ENCODE measurements at places on chromosomes 12 and 14. TPM values are rescaled to one million over a fixed set of nuclear protein-coding genes. Genes with fewer than 3 reads are reported as not detected.

GRCh38 chr14:40025101-40025500 is 592.9 kb upstream of the FBXO33 start:
- no peak overlapping the region for H3K27ac ChIP-seq
- H3K27me3 ChIP-seq, result no peaks in the 10 kb centered on the region
- H3K4me3 ChIP-seq, result no peak overlapping the region
- H3K4me1 ChIP-seq, result no peaks in the 10 kb centered on the region
- H3K36me3 ChIP-seq, result no peaks in the 10 kb centered on the region
- no peak for DNase-seq

GRCh38 chr12:108295641-108296040 is 43.5 kb downstream of the CMKLR1 start:
- H3K4me3 ChIP-seq, result no peak overlapping the region
- no peaks in the 10 kb centered on the region for H3K36me3 ChIP-seq
- H3K27ac ChIP-seq, result no peak overlapping the region
- no peaks in the 10 kb centered on the region for H3K4me1 ChIP-seq

DNA sequence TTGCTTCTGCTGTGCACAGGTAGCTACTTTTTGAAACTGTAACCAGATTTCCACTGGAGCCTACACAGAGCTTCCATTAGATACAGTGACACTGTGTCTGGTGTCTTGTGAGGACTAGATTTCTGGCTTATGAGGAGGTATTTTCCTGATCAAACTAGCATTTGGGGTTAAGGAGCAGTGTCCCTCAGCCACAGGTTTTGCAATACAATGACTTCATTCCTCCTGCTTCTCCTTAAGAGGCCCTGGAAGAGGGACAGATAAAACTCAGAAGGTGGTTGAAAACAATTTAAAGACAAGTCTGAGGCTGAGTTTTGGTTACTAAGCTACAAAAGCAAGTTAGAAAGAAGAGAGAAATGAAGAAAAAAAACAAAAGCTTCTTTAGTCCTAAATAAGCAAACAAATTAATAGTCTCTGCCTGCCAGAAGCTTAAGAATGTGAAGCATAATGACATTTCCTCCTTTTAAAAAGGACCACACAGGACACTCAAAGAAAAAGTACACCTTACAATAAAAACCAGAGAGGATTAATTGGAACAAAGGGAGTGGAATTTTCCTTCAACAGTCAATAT is 53.0 kb downstream of the PKP2 start:
- no peak for DNase-seq
- H3K4me3 ChIP-seq, result no peak overlapping the region
- no peak overlapping the region for H3K27ac ChIP-seq
- no peaks in the 10 kb centered on the region for H3K4me1 ChIP-seq
- no peaks in the 10 kb centered on the region for H3K27me3 ChIP-seq
- no peaks in the 10 kb centered on the region for H3K36me3 ChIP-seq

- no peak overlapping the region for H3K27ac ChIP-seq
- peak; percentile 23 for DNase-seq
- no peaks in the 10 kb centered on the region for H3K36me3 ChIP-seq
- no peak overlapping the region for H3K4me3 ChIP-seq
- no peaks in the 10 kb centered on the region for H3K27me3 ChIP-seq
- H3K4me1 ChIP-seq, result no peaks in the 10 kb centered on the region
Observed at GRCh38 chr12:104748356-104748755, 209.7 kb downstream of the SLC41A2 start.

- no peaks in the 10 kb centered on the region for H3K36me3 ChIP-seq
- DNase-seq, result no peak
- H3K27me3 ChIP-seq, result no peaks in the 10 kb centered on the region
- no peak overlapping the region for H3K4me3 ChIP-seq
- H3K27ac ChIP-seq, result no peak overlapping the region
- peaks cover 5% of the 10 kb centered on the region for H3K4me1 ChIP-seq
Observed at GRCh38 chr14:103022685-103023044, 34.7 kb downstream of the CDC42BPB start.

- no peak overlapping the region for H3K27ac ChIP-seq
- H3K4me1 ChIP-seq, result no peaks in the 10 kb centered on the region
- no peaks in the 10 kb centered on the region for H3K36me3 ChIP-seq
- H3K27me3 ChIP-seq, result no peaks in the 10 kb centered on the region
Observed at GRCh38 chr14:97602438-97603117, 805.4 kb downstream of the VRK1 start.

Gene GLIPR1L1
- not detected for total RNA-seq

DNA sequence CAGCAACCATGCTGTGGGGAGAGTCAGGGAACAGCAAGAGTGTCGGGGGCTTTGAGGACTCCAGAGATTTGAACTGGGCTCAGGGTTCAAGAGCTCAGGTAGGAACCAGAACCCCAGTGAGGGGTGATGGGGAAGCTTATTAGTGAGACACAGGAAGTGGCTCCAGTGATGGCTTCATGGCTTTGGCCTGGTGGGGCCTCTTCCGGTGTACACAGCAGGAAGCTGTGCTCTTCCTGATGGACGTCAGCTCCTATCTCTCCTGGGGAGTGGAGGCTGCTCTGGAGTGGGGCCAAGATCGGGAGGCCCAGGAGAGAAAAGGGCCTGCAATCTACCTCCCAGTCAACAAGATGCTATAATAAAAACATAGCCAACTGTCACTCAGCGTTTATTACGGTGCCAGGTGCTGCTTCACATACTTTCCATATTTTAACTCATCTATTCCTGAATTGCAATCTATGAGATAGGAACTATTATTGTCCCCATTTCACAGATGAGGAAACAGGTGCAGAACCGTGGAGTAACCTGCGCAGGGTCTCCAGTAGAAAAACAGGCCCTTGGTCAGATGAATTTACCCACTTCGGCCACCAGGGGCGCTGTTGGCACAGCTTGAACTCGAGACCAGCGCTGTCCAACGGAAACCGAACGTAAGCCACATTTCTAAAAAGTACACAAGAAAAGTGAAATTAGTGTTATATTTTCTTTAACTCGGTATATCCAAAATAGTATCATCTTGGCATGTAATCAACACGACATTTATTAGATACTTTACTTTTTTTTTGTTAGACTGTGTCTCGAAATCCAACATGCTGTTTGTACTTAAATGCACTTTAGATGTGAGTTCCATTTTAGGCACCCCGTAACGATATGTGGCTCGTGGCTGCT is 63.6 kb upstream of the DLK1 start:
- H3K27me3 ChIP-seq, result no peaks in the 10 kb centered on the region
- peaks cover 32% of the 10 kb centered on the region for H3K4me1 ChIP-seq

Measured in right lobe of liver (tissue), 6 donors.